CD4-positive, alpha-beta memory T cell (primary cell): ENCODE measurements at places on chromosomes 6 and 20. TPM values are rescaled to one million over a fixed set of nuclear protein-coding genes. Genes with fewer than 3 reads are reported as not detected.

Gene LRRN4
- not detected for total RNA-seq

Gene MAP7
- 0.69 TPM for total RNA-seq

Gene TRAPPC3L
- not detected for total RNA-seq

Gene RIPPLY2
- not detected for total RNA-seq

Gene OPN5
- not detected for total RNA-seq

Gene BCAS4
- total RNA-seq, result 17.6 TPM

Gene HRH3
- total RNA-seq, result not detected
